ENCODE measurements at places on chromosomes 1 and 21. TPM values are rescaled to one million over a fixed set of nuclear protein-coding genes. Genes with fewer than 3 reads are reported as not detected.

GRCh38 chr21:44432841-44433790, 22.2 kb upstream of the LRRC3 start:
- no peak for DNase-seq

GRCh38 chr21:18522181-18522972, 118.8 kb upstream of the TMPRSS15 start:
- peak; percentile 17 for DNase-seq

GRCh38 chr1:17356387-17357026, 15.5 kb upstream of the PADI6 start:
- no peak for DNase-seq

DNA sequence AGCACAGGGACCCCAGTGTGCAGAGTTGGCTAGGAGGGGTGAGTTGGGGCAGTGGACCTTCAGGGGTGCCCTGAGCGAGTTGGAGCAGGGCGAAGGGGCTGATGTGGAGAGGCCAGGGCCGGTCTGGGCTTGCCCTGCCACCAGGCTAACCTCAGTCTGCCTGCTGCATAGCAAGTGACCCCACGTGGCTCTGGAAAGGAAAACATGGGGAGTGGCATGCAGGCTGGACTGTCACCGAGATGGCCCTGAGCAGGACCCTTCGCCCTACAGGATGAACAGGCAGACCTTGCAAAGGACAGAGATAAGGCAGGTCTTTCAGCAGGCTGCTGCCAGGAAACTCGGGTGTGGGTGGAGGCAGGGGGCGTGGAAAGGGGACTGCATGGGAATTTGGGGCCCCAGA, 51.5 kb downstream of the FOXO6 start:
- DNase-seq, result no peak

DNA sequence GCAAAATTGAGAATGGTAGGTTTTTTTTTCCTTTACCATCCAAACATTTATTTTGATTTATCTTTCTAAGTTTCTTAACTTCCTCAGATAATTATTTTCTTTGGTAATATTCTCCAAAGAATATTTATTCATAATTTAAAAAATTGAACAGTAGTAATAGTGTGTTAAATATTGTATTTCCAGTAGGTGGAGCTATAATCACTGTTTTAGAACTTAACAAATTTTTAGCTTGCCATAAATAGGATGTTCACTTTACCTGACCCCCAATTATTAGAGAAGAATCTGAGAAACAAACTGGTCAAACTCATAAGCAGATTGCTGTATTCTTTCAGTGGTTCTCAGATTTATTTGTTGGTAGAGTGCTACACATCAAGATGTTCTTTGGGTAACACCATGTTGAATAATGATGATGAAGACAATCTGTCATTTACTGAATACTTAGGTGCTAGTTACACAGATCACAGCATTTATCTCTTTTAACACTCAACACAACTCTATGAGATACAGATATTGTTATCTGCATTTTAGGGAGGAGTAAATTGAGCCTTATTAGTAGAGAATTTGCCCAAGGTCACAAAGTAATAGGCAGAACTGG, 82.4 kb upstream of the GPR88 start:
- DNase-seq, result no peak

GRCh38 chr1:34100332-34100731, 64.7 kb downstream of the CSMD2 start:
- no peak for DNase-seq

GRCh38 chr1:31418626-31419323, 5.8 kb downstream of the SERINC2 start:
- no peak for DNase-seq

The SIM2 gene
- total RNA-seq, result not detected

DNA sequence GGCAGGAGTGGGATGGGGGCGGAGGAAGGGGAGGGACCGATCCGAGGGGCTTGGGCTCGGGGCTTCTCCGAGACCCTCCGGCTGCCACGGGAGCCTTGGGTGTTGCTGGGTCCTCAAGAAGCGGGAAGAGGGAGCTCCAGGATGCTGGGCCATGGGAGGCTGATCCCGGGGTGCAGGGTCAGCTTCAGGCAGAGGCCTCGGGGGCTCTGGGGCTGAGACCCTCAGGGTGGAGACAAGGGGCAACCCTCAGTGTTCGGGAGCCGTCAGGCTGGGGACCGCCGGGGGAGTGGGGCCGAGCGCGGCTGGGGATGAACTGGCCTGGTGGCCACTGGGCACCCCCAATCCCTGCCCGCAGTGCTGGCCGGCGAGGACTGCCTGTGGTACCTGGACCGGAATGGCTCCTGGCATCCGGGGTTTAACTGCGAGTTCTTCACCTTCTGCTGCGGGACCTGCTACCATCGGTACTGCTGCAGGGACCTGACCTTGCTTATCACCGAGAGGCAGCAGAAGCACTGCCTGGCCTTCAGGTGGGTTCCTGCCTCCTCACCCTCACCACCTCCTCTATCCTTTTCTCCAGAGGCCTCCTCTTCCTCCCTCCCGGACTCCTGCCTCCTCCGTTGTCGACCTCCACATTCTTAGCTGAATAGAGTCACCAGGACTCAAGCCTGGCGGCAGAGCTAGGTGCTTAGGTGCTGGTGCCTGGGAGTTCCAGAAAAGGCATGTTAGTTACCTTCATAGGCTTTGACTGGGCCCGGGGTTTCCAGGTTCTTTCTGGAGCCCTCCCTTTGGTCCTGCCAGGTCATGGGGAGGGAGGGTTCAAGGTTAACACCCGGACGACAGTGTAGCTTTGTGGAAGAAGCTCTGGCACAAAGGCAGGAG, 631 bp downstream of the SHISA4 start:
- no peak for DNase-seq

DNA sequence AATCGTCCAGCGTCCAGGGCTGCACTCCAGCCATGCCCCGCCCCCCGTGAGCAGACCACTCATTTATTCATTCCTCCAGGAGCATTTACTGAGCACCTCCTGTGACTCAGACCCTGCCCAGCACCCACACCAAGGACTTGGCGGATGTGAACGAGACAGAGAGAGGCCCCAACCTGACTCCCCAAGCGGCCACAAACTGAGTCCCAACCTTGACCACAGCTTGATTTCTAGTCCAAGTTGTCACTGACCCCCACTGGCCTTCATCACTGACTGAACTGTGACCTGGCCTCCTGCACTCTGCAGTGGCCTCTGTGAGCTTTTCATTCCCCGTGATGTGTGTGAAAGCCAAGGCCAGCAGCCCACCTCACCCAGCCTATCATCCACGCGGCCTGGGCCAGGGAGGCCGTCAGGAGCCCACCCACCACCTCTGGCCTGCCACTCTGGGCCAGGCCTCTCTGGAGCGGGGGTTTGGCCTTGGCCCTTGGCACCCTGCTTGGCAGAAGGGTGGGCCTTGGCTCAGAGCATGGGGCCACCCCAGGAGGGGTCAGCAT, 19.3 kb upstream of the RUNX3 start:
- DNase-seq, result peak; percentile 33

DNA sequence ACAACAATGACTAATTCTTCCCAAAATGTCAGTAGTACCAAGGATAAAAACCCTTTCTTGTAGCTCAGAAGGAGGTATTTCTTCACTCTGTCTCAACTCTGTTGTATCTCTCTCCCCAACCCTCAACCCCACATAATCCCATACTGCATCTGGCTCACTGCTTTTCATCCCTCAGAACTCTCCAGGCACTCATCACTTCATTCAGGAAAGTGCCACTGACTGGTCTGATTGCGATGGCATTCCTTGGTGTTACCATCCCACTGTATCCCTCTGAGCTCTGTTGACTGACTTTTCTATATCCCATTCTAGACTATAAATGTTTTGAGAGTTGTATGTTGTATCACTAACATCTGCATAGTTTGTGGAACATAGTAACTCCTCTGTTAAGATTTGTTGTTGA, 483.5 kb upstream of the ADGRL2 start:
- no peak for DNase-seq

The MCOLN2 gene
- total RNA-seq, result 6.2 TPM

- DNase-seq, result peak; percentile 22
These were observed 532 bp downstream of the RALGPS2 start for GRCh38 chr1:178725466-178726086.

The OR14K1 gene
- total RNA-seq, result not detected

DNA sequence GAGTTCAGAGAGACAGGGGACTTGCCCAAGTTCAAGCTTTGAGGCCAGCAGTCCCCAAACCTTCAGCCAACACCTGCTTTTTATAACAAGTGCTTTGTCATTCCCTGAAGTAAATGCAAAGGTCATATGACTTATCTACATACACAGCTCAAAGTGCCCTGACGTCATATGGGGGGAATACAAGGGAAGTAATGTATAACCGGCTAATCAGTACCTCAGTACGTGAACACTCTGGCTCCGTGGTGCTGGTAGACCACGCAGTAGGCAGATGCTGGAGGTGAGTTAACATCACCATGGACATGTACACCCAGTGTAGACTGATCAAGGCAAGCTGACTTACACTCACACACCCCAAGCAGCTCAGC, 60.0 kb downstream of the BACE2 start:
- no peak for DNase-seq

DNA sequence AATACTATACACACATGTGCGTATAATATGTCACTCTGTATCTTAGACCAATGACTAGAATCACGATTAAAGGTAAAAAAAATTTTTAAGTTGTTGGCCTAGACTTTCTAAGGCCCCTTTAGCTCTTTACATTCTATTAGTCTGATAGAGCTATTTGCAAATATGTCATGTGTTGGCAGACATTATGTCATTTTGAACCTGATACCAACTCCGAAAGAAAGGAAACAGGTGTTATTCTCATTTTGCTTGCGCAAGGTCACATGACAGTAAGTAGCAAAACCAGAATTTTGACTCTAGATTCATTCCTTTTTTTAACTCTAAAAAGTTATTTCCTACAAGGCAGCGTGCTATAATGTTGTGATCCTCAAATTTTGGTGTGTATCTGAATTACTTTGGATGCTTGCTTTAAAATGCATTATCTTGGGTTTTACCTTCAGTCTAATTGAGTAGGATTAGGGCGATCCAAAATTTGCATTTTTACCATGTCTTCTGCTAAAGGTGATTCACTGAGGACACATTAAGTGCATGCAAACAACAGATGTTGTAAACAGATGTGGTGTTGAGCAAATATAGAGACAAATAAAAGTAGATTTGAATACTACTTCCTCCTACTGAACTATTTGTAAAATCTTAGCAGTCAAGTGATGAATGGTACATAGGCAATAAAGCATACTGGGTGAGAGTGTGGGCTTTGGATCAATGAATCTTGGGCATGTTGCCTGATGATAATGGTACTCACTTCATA, 63.5 kb upstream of the KIAA1614 start:
- no peak for DNase-seq

- DNase-seq, result peak; percentile 86
These were observed 65.8 kb upstream of the RAB4A start for GRCh38 chr1:229204921-229205777.

DNA sequence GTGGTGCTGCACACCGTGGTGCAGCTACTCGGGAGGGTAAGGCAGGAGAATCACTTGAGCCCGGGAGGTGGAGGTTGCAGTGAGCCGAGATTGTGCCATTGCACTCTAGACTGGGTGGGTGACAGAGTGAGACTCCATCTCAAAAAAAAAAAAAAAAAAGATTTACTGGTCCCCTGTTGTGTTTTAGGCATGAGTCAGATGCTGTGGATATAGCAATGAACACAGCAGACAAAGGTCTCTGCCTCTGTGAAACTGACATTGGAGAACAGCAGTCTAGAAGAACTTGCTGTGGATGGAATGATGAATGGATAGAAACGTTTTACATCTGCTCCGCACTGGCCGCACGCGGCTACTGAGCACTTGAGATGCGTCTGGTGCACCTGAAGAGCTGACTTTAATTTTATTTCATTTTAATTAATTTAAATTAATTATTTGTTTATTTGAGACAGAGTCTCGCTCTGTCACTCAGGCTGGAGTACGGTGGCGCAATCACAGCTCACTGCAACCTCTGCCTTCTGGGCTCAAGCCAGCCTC, 24.5 kb upstream of the EPHA2 start:
- peak; percentile 73 for DNase-seq

DNA sequence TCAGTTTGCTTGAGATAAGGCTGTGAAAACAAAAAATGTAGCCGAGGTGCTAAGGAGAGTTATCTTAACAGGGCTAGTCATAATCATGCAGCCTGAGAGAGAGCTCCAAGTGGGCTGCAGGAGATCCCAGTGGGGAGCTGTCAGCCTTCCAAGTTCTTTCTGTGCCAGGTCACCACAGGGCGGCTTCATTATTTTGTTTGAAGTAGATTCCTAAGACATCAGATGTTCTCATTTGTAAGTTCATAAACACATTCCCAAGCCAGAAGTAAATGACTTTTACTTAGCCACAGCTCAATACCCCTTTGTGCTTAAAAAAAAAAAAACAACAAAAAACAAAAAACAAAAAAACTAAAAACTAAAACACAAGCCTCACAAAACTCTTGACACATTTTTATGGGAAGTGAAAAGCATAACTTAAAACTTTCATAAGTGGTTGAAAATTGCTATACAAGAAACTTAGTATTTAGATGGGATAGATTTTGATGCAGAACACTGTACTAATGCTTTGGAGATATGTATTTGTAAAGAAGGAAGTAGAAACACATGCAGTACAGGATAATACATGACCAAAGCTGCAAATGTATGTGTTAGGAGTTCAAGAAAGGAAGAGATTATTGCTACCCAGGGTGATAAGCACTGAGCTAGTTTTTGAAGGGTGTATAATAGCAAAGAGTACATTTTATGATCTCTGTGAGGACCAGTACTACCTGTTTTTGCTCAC, 8.6 kb downstream of the CDC14A start:
- DNase-seq, result peak; percentile 75

The OR10Z1 gene
- under 0.01 TPM for total RNA-seq

The MAP3K6 gene
- 8.3 TPM for total RNA-seq

The ANKRD65 gene
- 2.0 TPM for total RNA-seq

The PLCH2 gene
- total RNA-seq, result 0.17 TPM

DNA sequence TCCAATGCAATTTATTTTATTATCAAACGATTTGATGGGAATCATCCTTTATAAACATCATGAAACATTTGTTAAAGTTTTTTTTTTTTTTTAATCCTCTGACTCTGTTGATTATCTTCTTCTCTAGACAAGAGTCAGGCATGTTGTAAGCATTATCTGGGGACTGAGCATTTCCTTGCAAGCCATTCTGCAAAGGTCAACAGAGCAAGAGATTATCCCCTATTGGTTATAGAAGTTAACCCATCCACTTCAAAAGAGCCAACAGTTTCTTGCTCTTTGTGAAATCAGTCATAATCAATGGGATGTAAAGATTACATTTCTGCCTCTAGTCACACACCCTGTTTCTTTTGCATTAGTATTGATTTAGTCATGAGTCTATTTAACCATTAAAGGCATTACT, 368.8 kb upstream of the ADGRL4 start:
- DNase-seq, result no peak

GRCh38 chr1:235952950-235953615, 86.4 kb upstream of the LYST start:
- DNase-seq, result no peak

The RHOU gene
- total RNA-seq, result 20.8 TPM

DNA sequence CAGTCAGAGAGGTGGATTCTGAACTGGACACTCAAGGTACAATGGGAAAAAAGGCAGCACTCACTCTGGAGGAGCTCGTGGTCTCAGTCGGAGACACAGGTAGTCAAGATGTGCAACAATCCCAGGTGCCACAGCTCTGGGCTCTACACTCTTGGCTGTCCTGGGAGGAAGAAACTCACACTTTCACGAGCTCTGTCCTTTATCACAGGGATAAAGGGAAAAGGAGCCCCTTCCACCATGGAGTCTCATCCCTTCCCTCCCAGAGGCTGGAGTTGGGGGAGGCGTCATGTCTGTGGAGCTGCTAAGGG, 20.3 kb downstream of the CDK18 start:
- DNase-seq, result no peak

GRCh38 chr1:152458384-152459185, 44.5 kb upstream of the CRNN start:
- DNase-seq, result peak; percentile 72
